ENCODE measurements at places on chromosomes 1 and 21.

DNA sequence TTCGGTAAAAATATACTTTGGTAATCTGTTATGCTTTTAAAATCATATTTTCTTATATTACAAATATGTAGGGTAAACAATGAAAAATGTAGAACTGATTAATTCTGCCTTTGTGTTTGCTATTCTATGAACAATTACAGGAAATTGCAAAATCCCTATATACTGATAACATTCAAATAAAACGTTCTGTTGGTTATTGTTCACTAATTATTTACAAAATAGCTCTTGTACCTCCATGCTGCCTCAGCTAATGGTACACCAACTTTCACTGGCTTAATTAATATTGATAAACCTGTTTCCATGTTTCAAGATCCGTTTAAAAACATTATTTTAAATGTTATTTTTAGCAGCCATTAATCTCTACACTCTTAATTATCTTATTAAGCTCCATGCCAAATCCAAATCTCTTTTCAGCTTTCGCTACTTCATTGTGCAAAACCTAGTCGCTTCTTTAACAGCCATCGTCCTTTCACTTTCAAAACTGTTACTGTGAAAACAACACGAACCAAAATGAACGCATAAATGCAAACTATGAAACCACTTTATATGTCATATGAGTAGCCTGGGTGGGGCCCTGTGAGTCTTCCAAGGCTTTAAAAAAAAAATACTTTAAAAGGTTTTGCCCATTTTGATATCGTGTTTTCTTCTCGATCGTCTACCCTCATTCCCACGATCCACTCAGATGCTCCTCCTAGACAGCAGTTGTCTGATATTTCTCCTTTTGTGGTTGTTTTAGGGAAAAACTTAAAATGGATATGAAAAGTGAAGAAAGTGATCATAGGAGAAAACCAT is 807.1 kb downstream of the USP25 start:
- DNase-seq, result no peak

DNA sequence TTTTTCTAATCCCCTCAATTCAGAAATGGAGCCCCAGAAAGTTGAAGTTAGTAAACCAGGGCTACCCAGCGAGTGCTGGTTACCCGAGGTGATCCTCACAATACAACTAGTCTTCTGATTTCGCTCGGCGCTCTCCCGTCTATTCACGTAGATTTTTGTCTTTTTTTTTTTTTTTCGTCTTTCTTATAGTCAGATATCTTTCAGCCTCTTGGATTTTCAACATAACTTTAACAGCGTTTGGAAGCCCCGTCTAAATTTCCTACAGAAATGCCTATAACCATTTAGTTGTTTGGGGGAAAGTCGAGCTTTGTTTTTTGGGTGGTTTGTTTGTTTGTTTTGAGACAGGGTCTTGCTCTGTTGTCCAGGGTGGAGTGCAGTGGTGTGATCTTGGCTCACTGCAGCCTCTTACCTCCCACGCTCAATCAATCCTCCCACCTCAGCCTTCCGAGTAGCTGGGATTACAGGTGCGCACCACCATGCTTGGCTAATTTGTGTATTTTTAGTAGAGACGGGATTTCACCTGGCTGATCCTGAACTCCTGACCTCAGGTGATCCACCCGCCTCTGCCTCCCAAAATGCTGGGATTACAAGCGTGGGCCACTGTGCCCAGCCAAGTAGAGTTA is 818 bp upstream of the TMEM50B start:
- DNase-seq, result no peak

DNA sequence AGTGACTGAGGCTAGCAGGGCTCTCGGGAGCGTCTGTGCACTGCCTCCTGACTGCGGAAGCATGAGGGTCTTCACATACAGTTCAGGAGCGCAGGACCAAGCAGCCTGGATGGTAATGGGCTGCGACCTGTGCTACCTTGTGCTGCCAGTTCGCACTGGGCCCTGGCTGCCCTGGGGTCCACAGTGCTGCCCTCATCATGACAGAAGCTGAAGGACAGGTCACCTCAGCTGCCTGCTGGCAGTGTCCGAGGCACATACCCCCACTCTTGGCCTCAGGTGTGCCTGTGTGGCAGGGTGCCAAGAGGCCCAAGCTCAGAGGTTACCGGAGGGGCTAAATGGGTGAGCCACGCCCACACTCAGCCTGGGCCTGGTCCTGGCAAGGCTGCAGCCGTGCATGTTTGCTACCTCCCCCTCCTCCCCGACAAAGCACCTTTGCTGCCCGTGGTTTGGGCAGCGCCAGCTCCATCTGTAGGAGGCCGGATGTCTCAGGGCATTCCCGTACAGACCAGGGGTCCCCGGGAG is 4.4 kb downstream of the JMJD4 start:
- no peak for DNase-seq

- DNase-seq, result no peak
Observed at GRCh38 chr1:193681422-193681821, 495.0 kb upstream of the B3GALT2 start.

GRCh38 chr1:31111290-31111951 is 45.9 kb upstream of the PUM1 start:
- no peak for DNase-seq

- DNase-seq, result no peak
Observed at GRCh38 chr1:95118710-95119109, 1.6 kb downstream of the TLCD4 start.

- no peak for DNase-seq
Observed at GRCh38 chr1:96214982-96215381, 506.6 kb upstream of the PTBP2 start.

DNA sequence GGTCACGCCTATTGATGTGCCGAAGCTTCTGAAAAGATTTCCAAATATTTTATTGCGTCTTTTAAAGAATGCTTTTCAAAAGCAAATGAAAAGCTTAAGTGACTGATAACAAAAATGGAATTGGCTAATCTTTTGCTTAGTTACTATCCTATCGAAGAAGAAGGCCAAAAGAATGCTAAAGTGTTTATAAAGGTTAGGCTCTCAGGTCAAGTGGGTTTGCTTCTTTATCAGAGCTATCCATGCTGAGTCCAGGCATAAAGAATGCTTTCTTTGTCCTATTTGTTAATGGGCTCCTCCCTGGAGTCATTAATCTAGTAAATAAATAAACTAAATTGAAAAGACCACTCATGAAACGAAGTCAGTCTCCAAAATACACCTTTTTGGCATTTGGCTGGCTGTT is 133.4 kb upstream of the LYPLAL1 start:
- no peak for DNase-seq

DNA sequence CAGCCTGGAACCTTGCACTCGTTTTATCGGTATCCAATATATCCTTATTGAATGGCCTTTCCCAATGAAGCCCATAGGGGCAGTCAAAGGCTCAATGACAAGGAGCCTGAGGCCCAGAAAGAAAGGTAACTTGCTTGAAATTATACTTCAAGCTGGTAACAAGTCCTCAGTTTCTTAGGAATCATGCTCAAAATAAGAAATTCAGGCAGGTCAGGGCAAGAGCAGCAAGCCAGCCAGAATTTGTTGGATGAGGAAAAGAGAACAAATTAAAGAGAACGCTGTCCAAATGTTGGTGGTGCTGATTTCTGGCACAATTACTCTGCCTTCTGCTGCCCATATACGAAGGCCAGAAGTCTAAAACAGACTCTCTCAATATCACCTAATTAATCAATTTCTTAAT is 77.6 kb downstream of the DDX20 start:
- no peak for DNase-seq

- DNase-seq, result no peak
Observed at GRCh38 chr1:201206176-201206575, 15.6 kb downstream of the IGFN1 start.

DNA sequence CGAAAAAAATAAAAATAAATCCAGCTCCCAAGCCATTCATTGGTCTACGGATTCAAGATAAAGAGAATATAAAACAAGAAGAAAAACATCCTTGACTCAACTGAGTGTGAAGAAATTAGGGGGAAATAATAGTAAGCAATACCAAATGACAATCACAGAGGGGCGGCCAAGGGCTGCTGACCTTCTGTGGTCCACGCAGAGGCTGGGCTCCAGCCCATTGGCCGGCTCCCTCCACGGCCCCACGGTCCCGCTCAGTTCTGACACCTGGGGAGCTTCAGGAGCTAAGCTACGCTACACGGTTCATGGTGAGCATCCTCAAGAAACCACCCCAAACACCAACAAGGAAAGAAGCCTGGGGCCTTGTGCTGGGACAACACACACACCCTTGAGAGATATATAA is 400 bp upstream of the KRTAP10-12 start:
- no peak for DNase-seq

- no peak for DNase-seq
Observed at GRCh38 chr1:15002325-15002724, 151.2 kb upstream of the TMEM51 start.

GRCh38 chr1:109573785-109574184 is 25.4 kb downstream of the GNAI3 start:
- no peak for DNase-seq

- no peak for DNase-seq
Observed at GRCh38 chr1:185906186-185906585, 172.0 kb downstream of the HMCN1 start.

GRCh38 chr1:64518692-64519481 is 49.0 kb downstream of the CACHD1 start:
- DNase-seq, result no peak

DNA sequence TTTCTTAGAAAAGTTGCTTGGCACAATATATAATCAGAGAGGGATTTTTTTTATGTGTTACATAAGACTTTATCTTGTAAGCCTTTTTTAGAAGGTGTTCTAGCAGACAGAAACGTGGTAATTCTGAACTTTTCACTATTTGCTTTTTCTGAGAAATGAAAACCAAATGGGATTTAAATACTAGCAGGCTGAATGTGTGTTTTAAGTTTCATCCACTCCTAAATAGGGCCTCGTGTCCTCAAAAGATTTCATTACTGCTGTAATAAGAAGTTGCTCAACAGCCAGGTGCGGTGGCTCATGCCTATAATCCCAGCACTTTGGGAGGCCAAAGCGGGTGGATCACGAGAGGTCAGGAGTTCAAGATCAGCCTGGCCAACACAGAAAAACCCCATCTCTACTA is 44.7 kb upstream of the FMO2 start:
- DNase-seq, result no peak

All from HS-27A (cell line).